Central memory CD8-positive, alpha-beta T cell (primary cell): ENCODE measurements at places on chromosomes 6 and 20.
A peak's percentile ranks its signal among the peaks of the same experiment; 100 is the strongest.

DNA sequence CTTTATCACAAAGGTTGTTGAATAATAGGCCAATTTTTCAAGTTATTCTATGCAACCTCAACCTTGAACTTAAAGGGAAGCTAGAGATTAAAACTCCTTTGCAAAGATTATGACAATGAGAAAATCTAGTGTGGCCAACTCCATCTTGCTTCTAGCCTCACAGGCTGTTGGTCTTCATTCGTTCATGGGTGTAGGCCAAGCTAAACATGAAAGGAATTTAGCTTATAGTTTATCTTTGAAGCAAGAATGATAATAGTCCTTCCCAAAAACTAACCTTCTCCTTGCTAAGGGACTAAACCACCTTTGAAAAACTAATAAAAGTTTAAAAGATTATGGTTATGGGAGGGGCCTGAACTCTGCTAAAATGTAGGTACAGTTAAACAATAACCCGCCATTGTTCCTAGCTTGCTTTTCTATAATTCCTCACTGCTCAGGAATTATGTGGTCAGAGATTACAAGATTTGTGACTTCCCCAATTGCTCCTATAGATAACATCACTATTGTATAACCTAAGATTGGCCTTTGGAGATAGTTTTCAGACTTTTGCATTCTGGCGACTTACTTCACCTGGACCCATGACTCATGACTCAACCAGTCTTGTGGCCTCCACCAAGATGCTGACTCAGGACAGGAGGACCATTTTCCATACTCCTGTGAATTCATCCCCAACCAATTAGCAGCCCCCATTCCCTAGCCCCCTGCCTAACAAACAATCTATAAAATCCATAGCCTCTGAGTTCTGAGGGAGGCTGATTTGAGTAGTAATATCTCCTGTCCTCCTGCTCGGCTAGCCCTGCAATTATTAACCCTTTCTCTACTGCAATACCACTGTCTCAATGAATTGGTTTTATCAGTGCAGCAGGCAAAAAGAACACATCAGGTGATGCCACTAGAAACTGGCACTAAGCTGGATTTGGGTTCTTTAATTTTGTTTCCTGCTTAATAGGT lies 154.5 kb downstream of the CD83 start:
- no peak for DNase-seq
- no peak overlapping the region for H3K4me3 ChIP-seq
- H3K27ac ChIP-seq, result no peak overlapping the region
- no peaks in the 10 kb centered on the region for H3K27me3 ChIP-seq
- peaks cover 19% of the 10 kb centered on the region for H3K4me1 ChIP-seq
- no peaks in the 10 kb centered on the region for H3K36me3 ChIP-seq

GRCh38 chr6:27111743-27112142 lies 135.8 kb upstream of the PRSS16 start:
- no peak overlapping the region for H3K4me3 ChIP-seq
- H3K4me1 ChIP-seq, result peaks cover 5% of the 10 kb centered on the region
- no peaks in the 10 kb centered on the region for H3K36me3 ChIP-seq
- H3K27me3 ChIP-seq, result peaks cover 64% of the 10 kb centered on the region
- no peak for DNase-seq
- no peak overlapping the region for H3K27ac ChIP-seq

DNA sequence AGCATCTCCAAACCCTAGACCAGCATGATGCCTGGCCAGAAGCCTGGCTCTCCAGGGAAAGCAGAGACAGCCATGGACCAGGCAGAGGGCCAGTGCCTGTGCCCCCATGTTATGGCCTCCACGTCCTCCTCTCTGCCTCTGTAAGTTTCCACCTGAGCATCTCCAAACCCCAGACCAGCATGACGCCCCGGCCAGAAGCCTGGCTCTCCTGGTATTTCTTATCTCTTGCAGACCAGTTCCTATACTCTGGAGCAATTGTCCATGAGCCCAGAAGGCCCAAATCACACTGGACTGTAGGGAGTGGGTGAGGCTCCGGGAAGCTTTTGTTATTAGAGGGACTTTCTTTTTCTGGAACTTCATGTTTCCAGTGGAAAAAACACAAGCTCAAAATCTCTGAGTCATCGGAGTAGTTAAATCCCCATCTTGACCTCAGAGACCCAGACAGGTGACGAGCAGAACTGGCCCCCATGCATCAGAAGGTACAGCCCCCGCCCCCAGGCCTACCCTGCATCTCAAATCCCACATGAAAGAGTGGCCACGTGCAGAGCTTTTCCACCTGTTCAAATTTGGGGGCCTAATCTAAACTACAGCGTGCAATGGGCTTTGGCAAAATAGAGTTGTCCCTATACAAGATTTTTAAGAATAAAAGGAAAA lies 110.2 kb upstream of the FOXQ1 start:
- no peak overlapping the region for H3K4me3 ChIP-seq
- peaks cover 6% of the 10 kb centered on the region for H3K4me1 ChIP-seq
- H3K27ac ChIP-seq, result no peak overlapping the region
- H3K27me3 ChIP-seq, result peaks cover 37% of the 10 kb centered on the region

- no peak overlapping the region for H3K27ac ChIP-seq
- no peak overlapping the region for H3K4me3 ChIP-seq
- DNase-seq, result no peak
- no peaks in the 10 kb centered on the region for H3K27me3 ChIP-seq
Measured at GRCh38 chr6:90478278-90478677, 108.6 kb downstream of the MAP3K7 start.

- no peak for DNase-seq
- no peak overlapping the region for H3K27ac ChIP-seq
- no peaks in the 10 kb centered on the region for H3K4me1 ChIP-seq
- H3K27me3 ChIP-seq, result peaks cover 18% of the 10 kb centered on the region
- no peak overlapping the region for H3K4me3 ChIP-seq
- H3K36me3 ChIP-seq, result no peaks in the 10 kb centered on the region
Measured at GRCh38 chr6:15674690-15675386, 12.0 kb upstream of the DTNBP1 start.

GRCh38 chr20:5886788-5887187 lies 63.5 kb downstream of the TRMT6 start:
- DNase-seq, result no peak
- no peak overlapping the region for H3K4me3 ChIP-seq
- peaks cover 4% of the 10 kb centered on the region for H3K4me1 ChIP-seq
- no peak overlapping the region for H3K27ac ChIP-seq
- H3K36me3 ChIP-seq, result no peaks in the 10 kb centered on the region

GRCh38 chr6:165055231-165055630 lies 254.2 kb downstream of the C6orf118 start:
- H3K36me3 ChIP-seq, result no peaks in the 10 kb centered on the region
- DNase-seq, result no peak
- no peaks in the 10 kb centered on the region for H3K27me3 ChIP-seq
- H3K27ac ChIP-seq, result no peak overlapping the region
- no peak overlapping the region for H3K4me3 ChIP-seq
- no peaks in the 10 kb centered on the region for H3K4me1 ChIP-seq

DNA sequence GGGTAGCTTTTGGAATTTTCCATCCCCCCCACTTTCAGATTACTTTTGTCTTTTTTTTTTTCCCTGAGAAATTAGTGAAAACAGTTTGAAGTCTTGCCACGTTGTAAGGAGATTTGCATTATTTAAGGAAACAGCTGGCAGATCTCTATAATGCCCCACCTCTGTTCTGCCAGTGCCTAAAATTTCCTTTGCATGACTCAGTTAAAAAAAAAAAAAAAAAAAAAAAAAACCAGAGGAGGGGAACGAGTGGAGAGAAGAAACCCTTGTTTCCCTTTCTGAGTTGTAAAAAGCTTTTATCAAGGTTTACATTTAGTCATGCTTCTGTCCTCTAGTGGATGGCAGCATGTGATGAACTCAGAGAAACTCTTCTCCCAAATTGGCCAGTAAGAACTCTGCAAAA lies 33.5 kb downstream of the CARMIL1 start:
- peaks cover 2% of the 10 kb centered on the region for H3K36me3 ChIP-seq
- peaks cover 8% of the 10 kb centered on the region for H3K4me1 ChIP-seq
- H3K4me3 ChIP-seq, result no peak overlapping the region
- DNase-seq, result no peak
- no peak overlapping the region for H3K27ac ChIP-seq

GRCh38 chr20:47801759-47802158 lies 16.5 kb upstream of the SULF2 start:
- no peak overlapping the region for H3K27ac ChIP-seq
- H3K4me3 ChIP-seq, result no peak overlapping the region
- H3K4me1 ChIP-seq, result no peaks in the 10 kb centered on the region

- peaks cover 14% of the 10 kb centered on the region for H3K27me3 ChIP-seq
- no peaks in the 10 kb centered on the region for H3K36me3 ChIP-seq
Measured at GRCh38 chr6:4169028-4169789, 33.8 kb upstream of the ECI2 start.

DNA sequence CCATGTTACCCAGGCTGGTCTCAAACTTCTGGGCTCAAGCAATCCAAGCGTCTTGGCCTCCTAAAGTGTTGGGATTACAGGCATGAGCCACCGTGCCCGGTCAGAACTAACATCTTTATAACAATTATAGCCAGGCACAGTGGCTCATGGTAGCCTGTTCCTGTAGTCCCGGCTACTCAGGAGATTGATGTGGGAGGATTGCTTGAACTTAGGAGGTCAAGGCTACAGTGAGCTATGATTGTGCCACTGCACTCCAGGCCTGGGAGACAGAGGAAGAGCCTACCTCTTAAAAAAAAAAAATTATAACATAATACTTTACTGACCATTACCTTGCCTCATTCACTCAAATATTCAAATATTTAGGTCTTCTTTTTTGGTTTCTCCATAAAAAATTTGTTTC lies 16.8 kb upstream of the MYMX start:
- peaks cover 29% of the 10 kb centered on the region for H3K27me3 ChIP-seq
- no peaks in the 10 kb centered on the region for H3K4me1 ChIP-seq
- H3K27ac ChIP-seq, result no peak overlapping the region
- no peaks in the 10 kb centered on the region for H3K36me3 ChIP-seq
- no peak overlapping the region for H3K4me3 ChIP-seq
- no peak for DNase-seq

- no peak overlapping the region for H3K4me3 ChIP-seq
- H3K27ac ChIP-seq, result peak overlapping the region; percentile 79
- no peaks in the 10 kb centered on the region for H3K36me3 ChIP-seq
- no peaks in the 10 kb centered on the region for H3K27me3 ChIP-seq
- no peak for DNase-seq
Measured at GRCh38 chr6:110944681-110945151, 13.8 kb upstream of the GTF3C6 start.

- DNase-seq, result no peak
- H3K4me3 ChIP-seq, result no peak overlapping the region
- no peak overlapping the region for H3K27ac ChIP-seq
- H3K4me1 ChIP-seq, result peaks cover 8% of the 10 kb centered on the region
- peaks cover 1% of the 10 kb centered on the region for H3K36me3 ChIP-seq
Measured at GRCh38 chr20:46246559-46246958, 61.7 kb downstream of the CDH22 start.

GRCh38 chr6:72639920-72640614 lies 18.2 kb downstream of the KCNQ5 start:
- no peak for DNase-seq
- no peak overlapping the region for H3K27ac ChIP-seq
- H3K4me3 ChIP-seq, result no peak overlapping the region
- H3K36me3 ChIP-seq, result no peaks in the 10 kb centered on the region
- no peaks in the 10 kb centered on the region for H3K27me3 ChIP-seq
- H3K4me1 ChIP-seq, result no peaks in the 10 kb centered on the region

GRCh38 chr6:45663251-45664221 lies 285.8 kb upstream of the SUPT3H start:
- H3K36me3 ChIP-seq, result peaks cover 3% of the 10 kb centered on the region
- H3K4me1 ChIP-seq, result peaks cover 16% of the 10 kb centered on the region
- DNase-seq, result no peak
- H3K27ac ChIP-seq, result peak overlapping the region; percentile 41

- no peak for DNase-seq
- peaks cover 12% of the 10 kb centered on the region for H3K36me3 ChIP-seq
- no peak overlapping the region for H3K27ac ChIP-seq
- peaks cover 15% of the 10 kb centered on the region for H3K4me1 ChIP-seq
- no peak overlapping the region for H3K4me3 ChIP-seq
Measured at GRCh38 chr20:37007898-37008649, 56.6 kb upstream of the SAMHD1 start.

GRCh38 chr6:136466777-136467176 lies 83.4 kb downstream of the MAP7 start:
- no peak for DNase-seq
- peaks cover 8% of the 10 kb centered on the region for H3K4me1 ChIP-seq
- H3K27me3 ChIP-seq, result peaks cover 56% of the 10 kb centered on the region
- H3K27ac ChIP-seq, result no peak overlapping the region
- H3K4me3 ChIP-seq, result no peak overlapping the region
